GM12892 (cell line): ENCODE measurements at places on chromosomes 7 and 10.

- no peak for DNase-seq
These were observed 11.1 kb downstream of the GPR22 start for GRCh38 chr7:107480932-107481331.

- no peak for DNase-seq
These were observed 5.2 kb downstream of the EPDR1 start for GRCh38 chr7:37925620-37926019.

DNA sequence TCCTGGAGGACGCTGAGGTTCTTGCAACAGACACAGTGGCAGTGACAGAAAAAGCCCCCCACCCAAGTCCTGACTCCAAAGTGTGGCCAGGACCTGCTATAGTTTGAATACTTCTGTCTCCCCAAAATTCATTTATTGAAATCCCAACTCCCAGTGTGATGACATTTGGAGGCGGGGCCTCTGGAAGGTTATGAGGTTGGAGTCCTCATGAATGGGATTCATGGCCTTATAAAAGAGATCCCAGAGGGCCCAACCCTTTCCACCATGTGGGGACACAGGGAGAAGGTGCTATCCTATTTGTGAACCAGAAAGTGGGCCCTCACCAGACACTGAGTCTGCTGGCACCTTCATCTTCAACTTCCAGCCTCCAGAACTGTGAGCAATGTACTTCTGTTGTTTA lies 18.3 kb downstream of the ANXA11 start:
- no peak for DNase-seq

- no peak for DNase-seq
These were observed 7.7 kb upstream of the BET1 start for GRCh38 chr7:94011714-94012353.

DNA sequence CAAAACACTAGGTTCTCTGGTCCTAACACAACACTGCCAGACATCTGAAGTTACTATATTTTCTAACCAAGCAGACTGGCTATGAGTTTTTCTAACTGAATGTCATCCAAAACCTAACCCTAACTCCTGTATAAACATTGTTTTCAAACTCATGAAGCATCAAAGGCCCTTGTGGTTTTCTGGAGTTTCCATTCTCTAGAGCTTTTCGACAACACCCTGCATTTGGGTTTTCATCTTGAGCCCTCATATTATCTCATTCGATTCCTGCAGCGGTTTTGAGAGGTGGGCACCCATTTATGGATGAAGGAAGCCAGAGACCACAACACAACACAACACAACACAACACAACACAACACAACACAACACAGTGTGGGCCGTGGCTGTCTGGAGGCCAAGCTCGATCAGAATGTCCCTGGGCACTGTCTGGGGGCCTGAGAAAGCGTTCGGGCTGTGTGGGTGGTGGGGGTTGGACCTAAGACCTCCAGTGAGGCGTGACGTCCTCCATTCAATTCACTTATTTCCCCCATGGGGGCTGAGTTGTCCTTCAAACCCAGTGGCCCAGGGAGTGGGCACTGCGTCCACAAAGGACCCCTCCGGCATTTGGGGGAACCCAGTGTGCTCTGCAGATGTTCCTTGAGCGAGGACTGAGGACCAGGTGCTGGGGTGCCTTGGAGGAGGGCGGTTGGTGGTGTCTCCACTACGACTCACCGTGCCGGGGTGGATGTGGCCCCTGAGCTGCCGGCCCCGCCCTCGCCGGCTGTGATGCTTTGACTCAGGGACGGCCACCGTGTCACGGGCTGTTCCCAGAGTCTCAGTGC lies 490.4 kb downstream of the DNAJB6 start:
- no peak for DNase-seq

- no peak for DNase-seq
These were observed 36.0 kb upstream of the FRMD4A start for GRCh38 chr10:14366760-14367159.

GRCh38 chr10:7609556-7609955 lies 57.2 kb downstream of the ITIH5 start:
- DNase-seq: no peak

- no peak for DNase-seq
These were observed 171.8 kb downstream of the SEMA3A start for GRCh38 chr7:84022684-84023308.

DNA sequence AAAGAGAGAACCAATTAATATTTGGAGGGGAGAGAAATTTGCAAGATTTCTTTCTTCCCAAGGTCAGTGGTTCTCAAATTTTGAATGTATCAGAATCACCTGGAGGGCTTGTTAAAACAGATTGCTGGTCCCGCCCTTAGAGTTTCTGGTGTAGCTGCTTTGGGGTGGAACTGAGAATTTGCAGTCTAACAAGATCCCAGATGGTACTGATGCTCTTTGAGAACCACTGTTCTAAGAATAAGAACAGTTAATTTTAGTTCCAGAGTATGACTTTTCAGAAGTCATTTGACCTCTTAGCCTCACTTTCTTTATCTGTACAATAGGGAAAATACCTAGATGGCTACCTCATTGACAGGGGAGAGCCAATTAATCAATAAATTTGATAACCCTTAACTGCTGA lies 161.6 kb downstream of the PRKG1 start:
- DNase-seq: no peak

GRCh38 chr7:117229350-117229749 lies 93.5 kb downstream of the WNT2 start:
- DNase-seq: no peak

DNA sequence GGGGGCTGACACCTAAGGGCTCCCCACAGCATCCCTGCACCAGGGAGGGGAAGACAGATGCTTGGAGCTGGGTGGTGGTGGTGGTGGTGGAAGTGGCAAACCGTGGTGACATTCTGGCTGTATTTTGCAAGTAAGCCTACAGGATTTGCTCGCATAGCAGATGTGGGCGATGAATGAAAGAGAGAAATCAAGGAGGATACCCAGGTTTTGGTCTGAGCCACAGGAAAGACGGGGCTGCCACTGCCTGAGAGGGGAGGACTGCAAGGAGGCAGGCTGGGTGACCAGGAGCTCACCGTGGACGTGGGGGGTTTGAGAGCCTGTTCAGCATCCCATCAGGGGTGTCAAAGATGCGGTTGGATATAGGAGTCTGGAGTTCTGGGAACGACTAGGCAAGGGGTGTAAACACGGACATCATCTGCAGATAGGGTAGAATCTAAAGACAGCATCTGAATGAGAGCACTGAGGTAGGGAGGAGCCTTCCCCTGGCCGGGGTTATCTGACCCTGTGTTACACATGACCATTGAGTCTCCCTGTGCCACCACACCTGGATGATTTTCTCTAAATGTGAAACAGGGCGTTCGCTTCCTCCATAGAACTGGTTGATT lies 49.7 kb downstream of the TSPAN15 start:
- DNase-seq: no peak
